ENCODE measurements at places on chromosomes 1 and 21.

GRCh38 chr1:91752324-91752723 lies 133.6 kb downstream of the TGFBR3 start:
- no peak for DNase-seq

DNA sequence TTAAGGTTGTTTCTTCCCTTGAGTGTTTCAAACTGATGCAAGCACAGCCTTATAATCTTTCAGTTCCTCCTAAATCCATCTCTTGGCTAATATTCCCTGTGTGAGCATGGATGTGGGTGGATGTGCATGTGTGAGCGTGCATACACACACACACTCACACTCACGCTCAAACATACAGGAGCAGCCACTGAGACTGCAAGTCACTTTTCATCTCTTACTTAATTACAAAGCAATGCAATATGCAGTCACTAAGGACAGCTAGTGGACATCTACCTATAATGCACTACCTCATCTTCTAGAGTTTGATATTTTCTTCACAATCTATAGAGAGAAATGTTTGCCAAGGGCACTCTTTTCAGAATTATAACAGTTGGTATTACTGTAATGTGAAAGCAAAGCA lies 1.4 kb downstream of the ESRRG start:
- DNase-seq: no peak

DNA sequence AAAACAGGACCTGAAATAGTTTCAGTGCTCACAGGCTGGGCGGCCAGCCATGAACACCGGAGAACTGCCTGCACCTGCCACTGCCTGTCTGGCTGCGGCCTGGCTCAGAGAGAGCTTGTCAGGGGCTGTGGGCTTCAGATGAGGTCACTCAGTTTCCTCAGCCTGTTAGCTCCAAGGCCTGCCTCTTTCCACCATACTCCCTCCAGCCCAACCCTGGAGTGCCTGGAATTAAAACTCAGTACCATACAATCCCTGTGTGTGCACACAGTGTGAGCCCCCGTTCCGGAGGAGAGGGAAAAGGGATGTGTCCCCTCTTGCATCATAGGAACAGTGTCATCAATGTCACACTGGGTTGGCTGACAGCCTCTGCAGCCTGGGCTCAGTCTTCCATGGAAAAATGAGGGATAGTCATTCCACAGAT lies 16.2 kb downstream of the CACNA1S start:
- no peak for DNase-seq

- no peak for DNase-seq
Measured at GRCh38 chr21:14706712-14707510, 160.8 kb upstream of the SAMSN1 start.

GRCh38 chr1:171852272-171852671 lies 11.0 kb downstream of the DNM3 start:
- DNase-seq: no peak

- no peak for DNase-seq
Measured at GRCh38 chr1:52166996-52167753, 25.3 kb downstream of the ZFYVE9 start.

GRCh38 chr21:41926117-41926806 lies 27.6 kb downstream of the C2CD2 start:
- no peak for DNase-seq

GRCh38 chr1:154619181-154619948 lies 11.4 kb upstream of the ADAR start:
- no peak for DNase-seq

GRCh38 chr1:226325178-226325577 lies 16.2 kb upstream of the LIN9 start:
- no peak for DNase-seq

- no peak for DNase-seq
Measured at GRCh38 chr1:87273291-87273690, 55.4 kb upstream of the LMO4 start.

GRCh38 chr1:2392686-2393085 lies 1.0 kb downstream of the RER1 start:
- no peak for DNase-seq

DNA sequence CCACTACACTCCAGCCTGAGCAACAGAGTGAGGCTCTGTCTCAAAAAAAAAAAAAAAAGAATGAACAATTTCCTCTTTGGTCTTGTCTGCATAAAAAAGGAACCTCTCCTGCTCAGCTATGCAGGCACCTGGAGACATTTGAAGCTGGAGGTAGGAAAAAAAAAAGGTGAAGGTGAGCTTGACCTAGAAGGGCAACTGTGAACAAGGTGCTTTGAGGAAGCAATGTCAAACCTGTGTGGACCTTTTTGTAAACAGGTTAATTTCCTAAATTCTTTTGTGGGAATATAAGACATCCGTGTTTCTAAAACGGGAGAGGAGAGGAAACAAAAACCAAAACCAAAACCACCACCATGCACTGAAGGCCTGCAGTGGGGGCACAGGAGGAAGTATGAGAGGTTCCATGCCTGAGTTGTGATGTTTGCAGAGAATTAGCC lies 77.5 kb downstream of the SLC45A1 start:
- DNase-seq: no peak

DNA sequence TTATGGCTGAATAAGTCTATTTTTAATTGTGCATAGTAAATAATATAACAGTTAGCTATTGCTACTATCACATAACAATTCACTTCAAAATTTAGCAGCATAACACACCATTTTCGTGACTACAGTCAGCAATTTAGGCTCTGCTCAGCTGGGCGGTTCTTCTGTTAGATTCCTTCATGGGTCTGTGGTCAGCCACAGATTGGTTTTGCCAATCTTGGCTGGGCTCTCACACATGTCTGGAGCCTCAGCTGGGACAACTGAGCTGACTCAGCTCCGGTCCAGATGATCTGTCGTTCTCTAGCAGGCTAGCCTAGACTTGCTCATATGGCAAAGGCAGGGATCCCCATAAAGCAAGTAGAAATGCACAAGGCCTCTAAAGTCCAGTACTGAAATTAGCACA lies 15.1 kb upstream of the CDC42BPA start:
- DNase-seq: no peak

GRCh38 chr1:235563513-235564061 lies 59.3 kb upstream of the B3GALNT2 start:
- no peak for DNase-seq
